ENCODE measurements at places on chromosomes 7 and 10. TPM values are rescaled to one million over a fixed set of nuclear protein-coding genes. Genes with fewer than 3 reads are reported as not detected.

The PNLIPRP2 gene
- not detected for total RNA-seq

The PPP2R2D gene
- 35.3 TPM for total RNA-seq

The EN2 gene
- total RNA-seq = not detected

The SPDYE11 gene
- total RNA-seq = not detected

The STEAP4 gene
- total RNA-seq = 19.9 TPM

The ERLIN1 gene
- 7.2 TPM for total RNA-seq

The ZNF32 gene
- 38.1 TPM for total RNA-seq

The TMEM270 gene
- not detected for total RNA-seq

The BMPER gene
- total RNA-seq = 1.9 TPM

GRCh38 chr10:11011984-11012383, 5.7 kb upstream of the CELF2 start:
- DNase-seq = no peak

DNA sequence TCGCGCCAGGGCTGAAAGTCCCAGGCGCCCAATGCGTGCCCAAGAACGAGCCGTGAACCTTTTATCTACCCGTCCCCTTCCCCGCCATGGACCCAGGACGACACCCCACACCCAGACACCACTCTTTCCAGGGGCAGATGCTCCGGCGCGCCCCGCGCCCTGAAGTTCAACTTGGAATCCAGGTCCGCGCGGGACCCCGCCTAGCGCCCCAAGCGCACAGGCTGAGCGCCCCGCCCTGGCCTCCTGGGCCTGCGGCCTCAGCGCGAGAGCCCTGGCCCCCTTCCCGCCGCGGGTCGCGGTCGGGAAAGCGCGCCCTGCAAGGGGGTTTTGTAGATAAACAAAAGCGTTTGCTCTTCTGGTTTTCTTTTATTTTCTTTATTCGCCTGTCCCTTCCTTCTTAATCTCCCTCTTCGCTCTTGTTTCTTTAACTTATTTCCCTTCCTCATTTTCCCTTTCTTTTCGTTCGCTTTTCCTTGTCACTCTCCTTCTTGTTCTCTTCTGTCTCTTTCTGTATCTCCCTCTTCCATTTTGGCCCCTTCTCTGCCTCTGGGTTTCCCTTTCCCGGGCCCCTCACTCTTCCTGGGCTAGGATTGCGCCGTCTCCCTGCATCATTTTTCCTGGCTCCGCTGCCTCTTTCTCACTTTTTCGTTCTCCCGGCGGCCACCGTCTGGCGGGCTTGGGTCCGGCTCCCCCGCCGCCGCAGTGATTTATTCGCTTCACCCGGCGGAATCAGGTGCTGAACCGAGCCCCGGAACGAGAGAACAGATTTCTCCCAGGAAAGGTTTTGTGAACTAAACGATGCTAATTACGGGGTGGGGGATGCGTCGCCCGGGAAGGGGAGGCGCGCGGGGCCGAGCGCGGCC, 15.3 kb upstream of the PAX2 start:
- no peak for DNase-seq

DNA sequence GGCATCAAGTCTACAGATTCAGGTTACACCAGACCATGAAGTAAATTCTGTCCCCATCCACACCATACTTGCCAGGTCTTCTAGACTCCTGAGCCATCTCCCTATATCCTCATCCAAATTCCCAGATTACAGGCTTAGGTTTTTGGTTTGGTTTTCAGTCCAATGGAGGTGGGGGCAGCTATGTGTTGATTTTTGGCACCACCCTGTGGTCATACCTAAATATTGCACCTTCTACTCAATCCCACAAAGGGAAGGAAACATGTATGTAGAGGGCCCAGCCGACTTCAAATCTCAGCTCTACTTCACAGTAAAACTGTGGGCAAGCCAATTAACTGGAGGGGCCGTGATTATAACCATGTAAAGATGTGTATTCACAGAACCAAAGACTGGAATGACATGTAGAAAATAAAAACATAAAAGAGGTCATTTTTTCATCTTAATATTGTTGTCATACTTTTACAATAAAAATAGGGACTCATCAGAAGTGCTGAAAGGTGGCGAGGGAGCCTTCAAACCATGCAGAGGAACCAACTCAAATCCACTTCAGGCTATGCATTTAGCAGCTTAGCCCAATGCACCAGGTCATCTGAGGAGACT, 19.8 kb downstream of the ERCC6 start:
- DNase-seq = no peak

- no peak for DNase-seq
These were observed 179.4 kb downstream of the PIP4K2A start for GRCh38 chr10:22534849-22535604.

DNA sequence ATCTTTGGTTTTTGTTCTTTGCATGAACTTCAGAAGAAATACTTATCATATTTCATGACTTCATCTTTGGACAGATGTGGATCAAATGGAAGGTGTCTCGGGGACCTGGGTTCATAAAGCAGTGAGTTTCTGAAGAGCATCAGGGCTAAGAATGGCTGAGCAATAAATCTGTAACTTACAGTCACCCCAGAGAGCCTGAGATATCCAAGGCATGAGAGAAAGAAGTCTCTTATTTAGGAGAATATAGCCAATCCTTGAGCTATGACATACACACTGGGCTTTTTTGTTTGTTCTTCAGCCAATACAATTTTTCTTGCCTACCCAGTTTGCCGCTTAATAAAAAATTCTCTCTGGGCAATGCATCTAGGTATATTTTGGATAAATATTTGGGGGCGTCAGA, 252.6 kb upstream of the INHBA start:
- no peak for DNase-seq

DNA sequence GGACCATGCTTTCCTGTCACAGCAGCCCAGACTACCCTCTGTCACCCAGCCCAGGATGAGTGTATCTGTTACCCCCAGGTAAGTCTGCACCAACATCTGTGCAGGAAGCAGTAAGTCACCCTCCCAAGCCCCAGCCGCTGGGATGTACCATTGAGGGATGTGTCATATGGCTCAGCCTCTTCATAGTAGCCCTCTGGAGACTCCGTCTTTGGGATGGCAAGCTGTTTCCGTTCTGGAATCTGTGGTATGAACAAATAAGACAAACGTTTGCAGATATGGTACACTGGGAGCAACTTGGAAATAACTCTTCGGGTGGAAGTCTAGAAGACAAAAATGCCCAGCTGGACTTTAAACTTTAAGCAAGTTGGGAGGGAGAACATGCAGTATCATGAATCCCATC, 81.3 kb downstream of the AFAP1L2 start:
- DNase-seq = no peak

- DNase-seq = no peak
These were observed 509.2 kb downstream of the TCERG1L start for GRCh38 chr10:130802301-130802700.

DNA sequence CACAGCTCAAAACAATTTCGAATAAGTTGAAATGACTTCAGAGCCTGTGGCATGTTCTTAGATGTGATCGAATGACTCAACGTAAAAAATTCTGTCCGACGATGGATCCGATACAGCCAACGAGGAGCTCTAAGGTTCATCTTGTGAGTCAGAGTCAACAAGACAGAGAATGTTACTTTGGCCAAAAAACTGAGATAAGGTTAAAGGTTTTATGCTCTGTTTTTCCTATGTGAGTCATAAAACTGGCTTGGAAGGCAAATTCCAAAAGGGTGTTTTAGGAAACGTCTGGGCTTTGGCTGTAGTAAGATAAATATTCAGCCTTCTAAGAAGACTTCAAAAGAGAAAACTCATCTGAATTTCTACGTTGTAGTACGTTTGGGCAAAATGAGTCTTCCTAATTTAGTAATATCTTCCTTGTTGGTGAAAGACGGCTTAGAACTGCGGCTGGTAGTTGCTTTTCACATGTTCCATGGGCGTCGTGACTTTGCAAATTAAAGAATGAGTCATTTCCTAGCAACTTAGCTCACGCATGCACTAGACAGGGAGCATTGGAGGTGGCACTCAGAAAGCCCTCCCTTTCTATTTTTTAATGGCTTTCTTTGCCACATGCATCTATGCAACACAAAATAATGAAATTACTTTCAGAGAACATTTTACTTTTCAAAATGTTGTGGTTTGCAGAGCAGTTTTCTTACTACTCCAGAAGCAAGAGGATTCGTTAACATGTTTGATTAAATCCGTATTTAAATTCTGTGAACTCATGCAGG, 28.2 kb downstream of the PFKP start:
- DNase-seq = no peak

- no peak for DNase-seq
These were observed 34.8 kb downstream of the PIP4K2A start for GRCh38 chr10:22679608-22680007.

GRCh38 chr10:102763037-102763607, 19.4 kb downstream of the WBP1L start:
- no peak for DNase-seq

- DNase-seq = no peak
These were observed 199.7 kb downstream of the MLLT10 start for GRCh38 chr10:21733710-21734109.

DNA sequence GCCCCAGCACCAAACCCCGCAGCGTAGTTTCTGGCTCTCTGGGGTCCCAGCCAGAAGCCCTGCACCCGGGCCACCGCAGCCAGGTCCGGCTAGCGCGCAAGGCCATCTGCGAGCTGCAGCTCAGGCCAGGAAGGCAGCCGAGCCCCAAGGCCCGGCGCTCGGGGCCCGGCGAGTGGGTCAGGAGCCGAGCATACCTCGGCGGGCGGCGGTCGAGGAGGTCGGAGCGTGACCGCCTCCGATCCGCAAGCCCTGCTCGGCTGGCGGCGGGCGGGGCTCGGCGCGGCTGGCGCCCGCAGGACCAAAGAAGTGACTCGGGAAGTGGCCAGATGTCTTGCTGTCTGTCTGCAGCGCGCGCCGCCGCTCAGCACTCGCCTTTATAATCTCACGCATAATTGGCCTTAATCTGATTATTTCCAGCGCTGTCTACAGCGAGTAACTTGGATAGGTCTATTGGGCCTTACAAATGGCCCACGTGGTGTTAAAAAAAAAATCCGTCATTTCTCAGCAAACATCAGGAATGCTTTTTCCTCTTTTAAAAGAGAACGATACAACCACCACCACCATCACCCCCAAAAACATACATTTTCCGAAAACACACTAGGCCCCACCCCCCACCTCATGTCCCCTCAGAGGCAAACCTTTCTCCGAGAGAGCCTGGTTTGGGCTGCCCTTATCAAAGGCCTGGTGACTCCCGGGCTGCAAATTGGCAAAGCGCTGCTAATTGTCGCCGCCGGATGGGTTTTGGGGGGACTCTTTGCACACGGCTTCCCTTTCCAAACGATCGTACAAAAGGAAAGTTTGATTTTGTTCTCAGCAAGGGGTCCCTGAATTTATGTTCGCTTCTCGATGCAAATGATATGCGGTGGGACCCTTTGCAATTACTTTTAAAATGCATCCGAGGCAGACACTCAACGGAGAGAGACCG, at the start of gene DRGX:
TSS of gene DRGX (minus strand) at position 349 of the 925 bp plus-strand sequence. CDS start 649 bp downstream, outside the sequence.
- no peak for DNase-seq

DNA sequence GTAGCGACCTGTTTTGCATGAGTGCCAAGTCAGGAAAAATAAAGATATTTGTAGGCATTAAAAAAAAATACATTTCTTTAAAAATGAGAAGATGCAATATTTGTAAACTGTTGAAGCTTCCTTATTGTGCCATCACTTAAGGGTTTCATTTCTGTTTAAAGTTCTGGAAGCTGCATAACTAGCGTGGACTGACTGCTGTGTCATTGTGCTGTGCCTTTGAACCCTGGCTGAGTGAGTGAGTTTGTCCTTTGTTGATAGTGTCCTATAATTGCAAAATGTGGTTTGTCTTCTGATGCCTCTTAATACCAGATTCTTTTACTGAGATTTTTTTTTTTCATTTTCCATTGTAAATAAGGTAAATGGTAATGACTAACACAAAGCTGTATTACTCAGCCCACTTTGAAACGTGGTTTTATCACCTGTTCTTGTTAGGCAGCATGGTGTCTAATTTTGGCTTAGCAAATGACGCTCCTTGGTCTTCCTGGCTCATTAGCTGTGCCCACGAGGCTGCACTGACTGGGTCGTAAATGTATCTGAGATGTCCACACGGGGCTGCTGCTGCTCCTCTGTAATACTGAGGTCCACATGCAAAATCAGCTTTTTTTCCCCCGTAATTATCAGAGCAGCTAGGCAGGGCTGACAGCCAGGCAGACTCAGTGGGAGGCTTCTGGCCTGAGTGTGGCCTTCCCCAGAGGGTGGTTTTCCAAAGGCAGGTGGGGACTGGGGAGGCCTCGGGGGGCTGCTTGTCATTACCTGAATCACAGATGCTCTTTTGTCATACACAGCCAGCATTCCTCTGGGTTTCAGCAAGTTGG, 14.8 kb downstream of the ZSCAN25 start:
- DNase-seq = no peak

- peak; percentile 61 for DNase-seq
These were observed 24.7 kb upstream of the HSPA12A start for GRCh38 chr10:116766837-116767634.

DNA sequence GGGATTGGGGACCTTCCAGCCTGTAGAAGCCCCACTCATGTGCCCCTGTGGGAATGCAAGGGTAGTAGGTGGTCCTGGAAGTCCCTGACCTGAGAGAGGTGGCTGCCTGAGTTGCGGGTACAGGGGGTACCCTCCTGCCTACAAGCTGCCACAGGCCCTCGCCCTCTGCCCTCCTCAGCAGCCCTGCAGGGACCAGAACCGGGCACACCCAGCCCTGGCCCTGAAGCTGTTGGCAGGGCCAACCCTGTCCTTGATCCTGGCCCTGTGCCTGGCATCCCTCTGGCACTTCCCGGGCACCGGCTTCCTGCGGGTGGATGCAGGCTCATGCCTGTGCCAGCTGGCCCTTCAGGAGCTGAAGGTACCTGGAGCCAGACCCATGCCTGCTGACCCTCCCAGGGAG, 54.9 kb upstream of the ELN start:
- peak; percentile 75 for DNase-seq

- DNase-seq = no peak
These were observed 51.9 kb upstream of the TCERG1L start for GRCh38 chr10:131363416-131363815.

DNA sequence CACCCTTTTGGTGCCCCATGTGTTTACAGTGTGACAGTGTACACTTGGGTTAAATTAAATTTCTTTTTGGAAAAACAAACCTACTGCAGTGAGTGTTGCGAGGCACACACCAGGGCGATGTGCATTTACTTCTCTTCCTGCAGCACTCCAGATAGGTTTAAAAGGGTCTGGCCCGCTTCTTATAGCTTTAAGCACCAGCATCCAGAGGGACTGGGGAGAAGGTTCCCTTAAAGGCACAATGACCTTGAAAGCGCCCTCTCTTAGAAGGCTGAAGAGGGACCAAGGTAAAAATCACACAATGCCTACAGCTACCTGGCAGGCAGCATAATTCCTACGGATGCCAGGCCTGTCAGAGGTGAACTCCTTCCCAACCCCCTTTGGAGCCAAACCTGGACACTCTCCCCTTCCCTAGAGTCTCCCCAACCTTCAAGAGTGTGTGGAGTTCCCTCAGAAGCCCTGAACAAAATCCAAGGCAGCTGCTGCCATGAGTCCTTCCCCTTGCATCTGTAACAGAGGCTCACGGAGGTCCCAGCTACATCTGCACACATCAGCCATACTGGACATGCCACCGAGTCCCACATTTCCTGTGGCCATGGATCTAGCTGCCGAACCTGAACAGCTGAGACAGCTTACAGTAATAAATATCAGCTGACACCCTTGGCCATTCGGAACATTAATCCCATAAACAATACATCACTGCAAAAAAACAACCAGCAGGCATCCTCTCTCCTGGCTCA, 33.2 kb downstream of the TRIM8 start:
- no peak for DNase-seq

Measured in cardiac septum (tissue), 1 donor.